D341Med (cell line): ENCODE measurements at places on chromosomes 7 and 10.

DNA sequence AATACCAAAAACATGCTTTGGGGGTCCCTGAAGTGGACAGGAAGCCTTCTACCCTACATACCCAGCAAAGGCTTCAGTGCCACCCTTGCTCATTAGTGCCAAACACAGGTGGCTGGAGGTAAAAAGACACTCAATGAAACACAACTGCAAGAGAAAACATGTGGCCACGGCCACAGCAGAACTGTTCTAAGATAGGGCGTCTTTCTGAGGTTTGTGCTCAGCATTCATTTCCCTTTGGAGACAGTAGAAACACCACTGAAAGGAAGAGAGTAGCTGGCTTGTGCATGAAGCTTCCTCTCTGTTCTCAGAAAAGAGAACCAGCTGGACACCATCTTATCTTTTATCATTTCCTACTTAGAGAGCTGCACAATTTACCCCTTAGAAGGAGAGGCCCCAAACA lies 143.0 kb downstream of the PLXNA4 start:
- DNase-seq, result no peak

- no peak for DNase-seq
Measured at GRCh38 chr7:92691578-92691977, 101.4 kb upstream of the FAM133B start.

GRCh38 chr10:101851411-101852116 lies 8.0 kb upstream of the KCNIP2 start:
- no peak for DNase-seq

GRCh38 chr10:129373718-129374117 lies 93.3 kb upstream of the MGMT start:
- DNase-seq, result no peak

DNA sequence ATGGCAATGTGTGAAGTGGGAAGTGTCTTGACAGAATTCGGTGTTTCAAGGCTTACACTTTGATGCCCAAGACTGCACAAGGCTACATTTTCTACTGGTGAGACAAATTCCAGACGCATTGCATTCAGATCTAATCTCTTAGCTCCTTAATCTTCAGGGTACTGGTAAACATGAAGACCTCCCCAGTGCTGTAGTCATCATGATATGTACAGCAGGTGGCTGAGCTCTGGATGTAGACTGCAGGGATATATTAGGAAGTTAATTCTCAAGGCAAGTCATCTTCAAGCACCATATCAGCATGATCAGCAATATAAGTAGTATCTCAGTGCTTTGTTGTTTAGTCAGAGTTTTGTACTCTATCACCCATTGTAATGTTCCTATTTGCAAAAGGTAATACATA lies 61.8 kb downstream of the IKZF1 start:
- no peak for DNase-seq

DNA sequence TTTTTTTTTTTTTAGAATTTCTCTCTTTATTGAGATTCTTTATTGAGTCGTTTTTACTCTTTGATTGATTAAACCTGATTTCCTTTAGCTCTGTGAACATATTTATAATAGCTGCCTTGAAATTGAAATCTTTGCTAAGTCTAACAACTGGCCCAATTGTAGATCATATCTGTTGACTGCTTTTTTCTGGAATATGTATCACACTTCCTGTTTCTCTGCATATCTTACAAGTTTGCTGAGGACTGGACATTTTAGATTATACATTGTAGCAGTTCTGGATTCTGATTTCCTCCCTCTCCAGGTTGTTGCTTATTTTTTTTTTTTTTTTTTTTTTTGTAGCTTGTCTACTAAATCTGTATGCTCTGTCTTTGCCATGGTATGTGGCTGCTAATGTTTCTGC lies 56.3 kb downstream of the PRKAR2B start:
- no peak for DNase-seq

DNA sequence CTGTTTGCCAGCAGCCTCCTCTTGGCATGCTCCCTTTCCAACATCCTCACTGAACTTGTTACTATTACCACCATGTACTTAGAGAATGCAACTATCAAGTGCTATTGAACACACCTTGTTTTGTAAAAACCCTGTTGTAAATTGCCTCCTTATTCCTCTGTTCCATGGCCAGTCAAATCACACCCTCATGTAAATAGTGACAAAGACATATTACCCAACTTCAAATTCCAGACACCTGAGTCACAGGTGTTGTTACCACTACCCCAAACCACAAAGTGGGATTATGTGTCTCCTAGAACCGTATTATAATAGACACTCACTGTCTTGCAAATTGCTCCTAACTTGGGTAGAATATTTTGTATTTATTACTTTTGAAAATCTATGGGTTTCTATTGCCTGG lies 263.2 kb upstream of the C7orf33 start:
- no peak for DNase-seq
